ENCODE measurements at places on chromosomes 6 and 20. TPM values are rescaled to one million over a fixed set of nuclear protein-coding genes. Genes with fewer than 3 reads are reported as not detected.

The EBF4 gene
- 6.6 TPM for total RNA-seq

The GABRR1 gene
- not detected for total RNA-seq

The CALHM4 gene
- not detected for total RNA-seq

The CRIP3 gene
- total RNA-seq: 5.4 TPM

The ULBP1 gene
- total RNA-seq: 2.5 TPM

The RIMS4 gene
- total RNA-seq: 0.40 TPM

The SKIC2 gene
- total RNA-seq: 201 TPM

The SLC25A27 gene
- 8.8 TPM for total RNA-seq

- H3K4me1 ChIP-seq: no peaks in the 10 kb centered on the region
- no peak for DNase-seq
- H3K27ac ChIP-seq: no peak overlapping the region
- H3K4me3 ChIP-seq: no peak overlapping the region
- H3K27me3 ChIP-seq: no peaks in the 10 kb centered on the region
- no peaks in the 10 kb centered on the region for H3K36me3 ChIP-seq
These were observed 118.7 kb downstream of the BMP2 start for GRCh38 chr20:6886065-6886729.

GRCh38 chr20:57683287-57683686 lies 26.5 kb downstream of the PMEPA1 start:
- H3K4me3 ChIP-seq: peak overlapping the region; percentile 88
- peak overlapping the region; percentile 97 for H3K27ac ChIP-seq
- H3K4me1 ChIP-seq: peaks cover 99% of the 10 kb centered on the region
- DNase-seq: no peak
- no peaks in the 10 kb centered on the region for H3K27me3 ChIP-seq
- peaks cover 100% of the 10 kb centered on the region for H3K36me3 ChIP-seq

GRCh38 chr20:32667027-32667426 lies 6.7 kb downstream of the C20orf203 start:
- no peaks in the 10 kb centered on the region for H3K36me3 ChIP-seq
- no peaks in the 10 kb centered on the region for H3K4me1 ChIP-seq
- H3K27me3 ChIP-seq: no peaks in the 10 kb centered on the region

- no peak overlapping the region for H3K27ac ChIP-seq
- no peak for DNase-seq
- H3K27me3 ChIP-seq: no peaks in the 10 kb centered on the region
- no peaks in the 10 kb centered on the region for H3K36me3 ChIP-seq
These were observed 62.2 kb downstream of the REPS1 start for GRCh38 chr6:138925806-138926205.

GRCh38 chr6:16725145-16725864 lies 36.0 kb downstream of the ATXN1 start:
- no peak for DNase-seq
- peaks cover 15% of the 10 kb centered on the region for H3K4me1 ChIP-seq
- H3K4me3 ChIP-seq: no peak overlapping the region
- H3K27ac ChIP-seq: no peak overlapping the region
- no peaks in the 10 kb centered on the region for H3K36me3 ChIP-seq
- H3K27me3 ChIP-seq: no peaks in the 10 kb centered on the region

DNA sequence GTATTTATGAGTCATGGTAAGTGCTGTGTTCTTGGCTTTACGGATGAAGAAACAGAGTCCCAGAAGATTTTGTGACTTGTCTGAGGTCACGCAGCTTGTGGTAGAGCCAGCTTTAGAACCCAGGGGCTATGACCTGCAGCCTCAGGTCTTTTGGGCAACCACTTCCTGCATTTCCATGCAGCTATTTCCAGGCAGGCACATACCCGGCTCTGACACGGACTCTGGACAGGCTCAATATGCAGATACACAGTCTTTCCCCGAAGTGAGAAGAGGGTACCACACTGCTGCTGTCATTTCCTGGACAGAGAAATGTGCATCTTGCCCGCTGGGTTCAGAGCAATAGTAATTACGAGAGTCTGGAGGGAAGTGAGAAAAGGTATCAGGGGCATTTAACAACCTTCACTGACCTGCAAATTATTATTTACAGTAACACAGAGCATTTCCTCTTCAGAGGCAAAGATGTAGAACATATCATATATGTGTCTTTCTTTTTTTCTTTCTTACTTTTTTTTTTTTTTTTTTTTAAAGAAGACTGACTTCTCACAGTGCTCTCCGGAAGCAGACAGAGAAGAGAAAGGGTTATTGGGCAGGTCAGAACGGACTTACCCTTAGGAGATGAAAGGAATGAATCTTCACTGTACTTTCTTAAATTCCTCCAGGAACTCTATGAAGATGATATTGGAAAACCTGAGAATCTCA lies 185.1 kb downstream of the CLIC5 start:
- peaks cover 16% of the 10 kb centered on the region for H3K27me3 ChIP-seq
- H3K27ac ChIP-seq: no peak overlapping the region
- H3K36me3 ChIP-seq: no peaks in the 10 kb centered on the region
- DNase-seq: no peak

- no peaks in the 10 kb centered on the region for H3K36me3 ChIP-seq
- H3K4me1 ChIP-seq: peaks cover 2% of the 10 kb centered on the region
- no peaks in the 10 kb centered on the region for H3K27me3 ChIP-seq
These were observed 45.0 kb downstream of the SLC23A2 start for GRCh38 chr20:4956200-4956810.

DNA sequence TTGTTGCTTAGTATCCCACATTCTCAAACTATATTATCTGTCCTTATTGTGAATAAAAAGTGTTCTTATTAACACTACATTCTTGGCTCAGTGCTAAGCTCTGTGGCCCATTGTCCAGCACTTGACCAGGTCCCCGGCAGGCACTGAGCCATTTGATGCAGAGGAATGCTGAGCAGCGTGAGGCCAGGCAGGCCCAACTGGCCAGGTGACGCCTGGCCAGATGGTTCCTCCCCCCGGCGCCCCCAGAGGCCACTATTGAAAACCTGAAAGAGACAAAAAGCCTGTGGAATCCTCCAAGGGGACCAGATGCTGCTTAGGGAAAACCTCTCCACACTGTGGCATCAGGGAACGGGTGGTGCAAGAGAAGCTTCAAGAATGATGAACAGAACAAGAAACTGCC lies 597.5 kb upstream of the JAG1 start:
- peak; percentile 48 for DNase-seq
- H3K4me3 ChIP-seq: no peak overlapping the region
- H3K27me3 ChIP-seq: no peaks in the 10 kb centered on the region
- peaks cover 40% of the 10 kb centered on the region for H3K4me1 ChIP-seq
- H3K36me3 ChIP-seq: peaks cover 7% of the 10 kb centered on the region
- H3K27ac ChIP-seq: no peak overlapping the region

- no peaks in the 10 kb centered on the region for H3K36me3 ChIP-seq
- peak; percentile 13 for DNase-seq
- H3K27me3 ChIP-seq: no peaks in the 10 kb centered on the region
- no peak overlapping the region for H3K4me3 ChIP-seq
- no peaks in the 10 kb centered on the region for H3K4me1 ChIP-seq
These were observed 49.6 kb upstream of the CCDC28A start for GRCh38 chr6:138724015-138724414.

- H3K36me3 ChIP-seq: no peaks in the 10 kb centered on the region
- no peak overlapping the region for H3K27ac ChIP-seq
- H3K4me3 ChIP-seq: no peak overlapping the region
- H3K27me3 ChIP-seq: no peaks in the 10 kb centered on the region
- DNase-seq: no peak
- H3K4me1 ChIP-seq: peaks cover 16% of the 10 kb centered on the region
These were observed 21.4 kb upstream of the SCUBE3 start for GRCh38 chr6:35192301-35192860.

GRCh38 chr20:20443504-20443903 lies 75.6 kb downstream of the INSM1 start:
- no peaks in the 10 kb centered on the region for H3K36me3 ChIP-seq

DNA sequence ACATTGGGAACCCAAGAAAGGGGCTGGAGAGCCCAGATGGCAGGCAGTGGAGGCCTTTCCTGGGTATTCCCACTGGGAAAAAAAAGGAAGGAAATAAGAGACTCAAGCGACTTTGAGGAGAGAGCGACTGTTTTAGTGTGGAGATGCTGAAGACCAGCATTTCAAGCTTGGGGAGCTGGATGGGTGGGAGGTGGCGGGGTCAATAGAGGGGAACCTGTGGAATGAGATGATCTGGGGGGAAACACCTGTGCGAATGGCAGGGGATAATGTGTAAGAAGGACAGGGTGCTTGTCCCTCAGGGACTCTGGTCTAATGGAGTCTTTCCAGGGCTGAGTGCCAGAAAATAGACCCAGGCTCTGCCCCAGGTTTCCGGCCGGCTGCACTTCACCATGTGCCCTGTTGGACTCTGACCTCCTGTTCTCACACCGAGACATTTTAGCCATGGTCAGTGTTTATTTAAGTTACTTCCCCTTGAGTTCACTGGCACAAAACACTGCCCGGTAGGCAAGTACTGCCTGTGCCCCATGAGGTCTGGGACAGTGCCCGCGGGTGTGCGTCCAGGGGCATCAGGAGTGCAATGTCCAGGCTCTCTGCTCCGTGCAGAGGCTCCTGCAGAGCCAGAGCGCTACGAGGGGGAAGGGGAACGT lies 50.4 kb upstream of the NKX2-2 start:
- DNase-seq: no peak
- H3K27ac ChIP-seq: no peak overlapping the region
- no peak overlapping the region for H3K4me3 ChIP-seq
- no peaks in the 10 kb centered on the region for H3K4me1 ChIP-seq
- no peaks in the 10 kb centered on the region for H3K36me3 ChIP-seq
- H3K27me3 ChIP-seq: peaks cover 13% of the 10 kb centered on the region

DNA sequence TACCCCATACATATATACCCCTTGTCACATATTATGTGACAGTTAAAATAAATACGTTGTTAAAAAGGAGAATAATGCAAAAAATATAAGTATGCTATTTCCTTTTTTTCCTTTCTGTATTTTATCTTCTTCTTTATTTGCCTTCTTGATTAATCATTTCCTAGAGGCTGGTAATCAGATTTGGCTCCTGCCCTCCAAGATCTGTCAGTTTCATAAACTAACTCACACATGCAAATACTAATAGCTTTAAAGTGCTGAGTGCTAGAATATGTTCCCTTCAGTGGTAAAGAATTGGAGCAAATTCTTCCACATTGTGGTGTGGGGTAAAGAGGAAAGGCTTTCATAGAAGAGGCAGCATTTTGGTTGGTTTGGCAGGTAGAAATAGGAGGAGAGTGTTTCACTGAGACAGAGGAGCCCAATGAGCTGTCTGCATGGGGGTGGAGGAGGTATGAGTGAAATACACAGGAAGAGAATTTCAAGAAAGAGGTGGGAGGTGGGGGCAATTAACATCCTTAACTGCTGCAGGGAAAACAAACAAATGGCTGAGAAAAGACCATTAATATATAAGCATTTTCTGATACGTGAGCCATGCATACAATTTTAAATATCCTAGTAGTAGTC lies 523.9 kb downstream of the BMP2 start:
- H3K27me3 ChIP-seq: no peaks in the 10 kb centered on the region
- peaks cover 14% of the 10 kb centered on the region for H3K4me1 ChIP-seq
- no peak overlapping the region for H3K27ac ChIP-seq
- no peak overlapping the region for H3K4me3 ChIP-seq
- DNase-seq: no peak
- H3K36me3 ChIP-seq: no peaks in the 10 kb centered on the region

DNA sequence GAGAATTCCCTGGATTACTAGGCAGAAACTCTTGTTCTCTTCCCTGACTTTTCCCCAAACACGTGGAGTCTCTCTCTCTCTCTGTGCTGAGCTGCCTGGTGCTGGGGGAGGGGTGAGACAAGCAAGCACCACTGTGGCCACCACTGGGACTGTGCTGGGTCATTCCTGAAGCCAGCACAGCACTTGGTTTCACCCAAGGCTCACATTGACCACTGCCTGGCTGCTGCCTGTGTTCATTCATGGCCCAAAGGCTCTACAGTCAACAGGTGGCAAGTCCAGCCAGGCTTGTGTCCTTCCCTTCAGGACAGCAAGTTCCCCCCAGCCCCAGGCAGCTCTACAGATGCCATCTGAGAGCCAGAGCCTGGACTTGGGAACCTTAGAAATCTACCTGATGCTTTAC lies 92.2 kb downstream of the CTNNBL1 start:
- H3K27me3 ChIP-seq: no peaks in the 10 kb centered on the region
- H3K27ac ChIP-seq: no peak overlapping the region
- no peaks in the 10 kb centered on the region for H3K36me3 ChIP-seq
- no peak for DNase-seq
- H3K4me3 ChIP-seq: no peak overlapping the region

- H3K27ac ChIP-seq: no peak overlapping the region
- no peaks in the 10 kb centered on the region for H3K4me1 ChIP-seq
- no peaks in the 10 kb centered on the region for H3K27me3 ChIP-seq
- H3K4me3 ChIP-seq: no peak overlapping the region
- peaks cover 13% of the 10 kb centered on the region for H3K36me3 ChIP-seq
These were observed 103.2 kb upstream of the EMILIN3 start for GRCh38 chr20:41469868-41470267.

Data from Calu3 (cell line).